ENCODE measurements at places on chromosomes 1 and 21.

GRCh38 chr1:178649582-178650350, 75.3 kb upstream of the RALGPS2 start:
- no peak for DNase-seq

GRCh38 chr1:24085546-24085945, 26.4 kb downstream of the MYOM3 start:
- no peak for DNase-seq

GRCh38 chr1:6512908-6513280, 21.4 kb upstream of the PLEKHG5 start:
- no peak for DNase-seq

DNA sequence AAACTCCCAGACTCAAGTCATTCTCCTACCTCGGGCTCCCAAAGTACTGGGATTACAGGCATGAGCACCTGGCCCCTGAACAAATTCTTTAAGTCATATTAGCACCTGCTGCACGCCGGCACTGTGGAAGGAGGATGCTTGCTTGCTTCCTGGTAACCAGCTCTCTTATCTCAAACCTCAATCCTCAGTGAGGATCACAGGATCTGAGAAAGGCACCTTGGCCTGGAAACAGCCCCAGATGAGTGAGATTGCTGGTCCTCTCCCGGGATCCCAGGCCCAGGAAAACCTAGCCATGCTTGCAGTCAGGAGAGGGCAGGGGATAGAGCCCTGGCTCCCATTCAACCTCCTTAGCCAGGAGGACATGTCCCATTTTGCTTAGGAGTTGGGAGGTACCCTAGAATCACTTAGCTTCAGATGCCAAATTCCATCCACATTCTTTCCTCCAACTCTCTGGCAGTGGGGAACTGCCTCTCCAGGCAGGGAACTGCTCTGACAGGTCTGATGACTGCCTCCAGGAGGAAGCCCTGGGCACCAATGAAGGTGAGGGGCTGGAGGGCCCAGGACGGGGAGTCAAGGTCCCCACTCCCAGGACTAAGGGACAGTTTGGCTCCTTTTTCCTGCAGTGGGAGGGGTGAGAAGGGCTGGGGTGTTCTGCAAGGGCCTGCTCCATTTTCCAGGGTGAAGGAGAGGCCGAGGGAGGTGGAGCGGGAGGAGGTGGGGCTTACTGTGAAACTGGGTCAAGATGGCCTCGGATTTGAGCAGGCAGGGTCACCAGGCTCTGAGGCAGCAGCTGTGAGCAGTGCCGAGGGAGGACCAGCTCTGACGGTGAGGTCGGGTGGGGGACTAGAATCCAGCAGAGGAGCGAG, 9.5 kb downstream of the GPR37L1 start:
- DNase-seq = no peak

- DNase-seq = no peak
Measured at GRCh38 chr1:30130099-30130498, 593.3 kb downstream of the MATN1 start.

GRCh38 chr1:233815865-233816264, 88.6 kb upstream of the SLC35F3 start:
- no peak for DNase-seq

- DNase-seq = peak; percentile 47
Measured at GRCh38 chr1:36776948-36777831, 257.1 kb downstream of the GRIK3 start.

GRCh38 chr1:151485685-151486255, 25.4 kb upstream of the CGN start:
- DNase-seq = no peak

GRCh38 chr1:94327001-94327690, 89.8 kb upstream of the ARHGAP29 start:
- no peak for DNase-seq

DNA sequence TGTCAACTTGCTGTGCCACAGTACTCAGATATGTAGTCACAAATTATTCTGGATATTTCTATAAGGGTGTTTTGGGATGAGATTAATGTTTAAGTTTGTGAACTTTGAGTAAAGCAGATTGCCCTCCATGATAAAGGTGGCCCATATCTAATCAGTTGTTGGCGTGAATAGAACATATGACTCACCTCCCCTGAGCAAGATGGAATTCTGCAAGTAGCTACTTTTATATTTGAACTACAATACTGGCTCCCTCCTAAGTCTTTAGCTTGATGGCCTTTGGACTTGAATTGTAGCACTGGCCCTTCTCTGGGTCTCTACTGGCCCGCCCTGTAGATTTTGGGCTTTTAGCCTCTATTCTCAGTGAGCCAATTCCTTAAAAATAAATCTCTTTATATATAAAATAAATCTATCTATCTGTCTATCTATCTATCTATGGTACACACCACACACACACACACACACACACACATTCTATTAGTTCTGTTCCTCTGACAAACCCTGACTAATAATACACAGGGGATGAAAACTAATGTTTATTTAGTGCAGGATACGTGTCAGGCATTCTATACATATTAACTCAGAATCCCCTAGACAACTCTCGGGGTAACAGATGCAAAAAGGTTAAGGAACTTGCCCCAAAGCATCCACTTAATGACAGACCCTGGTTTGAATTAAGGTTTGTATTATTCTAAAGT, 37.9 kb upstream of the PDC start:
- no peak for DNase-seq

DNA sequence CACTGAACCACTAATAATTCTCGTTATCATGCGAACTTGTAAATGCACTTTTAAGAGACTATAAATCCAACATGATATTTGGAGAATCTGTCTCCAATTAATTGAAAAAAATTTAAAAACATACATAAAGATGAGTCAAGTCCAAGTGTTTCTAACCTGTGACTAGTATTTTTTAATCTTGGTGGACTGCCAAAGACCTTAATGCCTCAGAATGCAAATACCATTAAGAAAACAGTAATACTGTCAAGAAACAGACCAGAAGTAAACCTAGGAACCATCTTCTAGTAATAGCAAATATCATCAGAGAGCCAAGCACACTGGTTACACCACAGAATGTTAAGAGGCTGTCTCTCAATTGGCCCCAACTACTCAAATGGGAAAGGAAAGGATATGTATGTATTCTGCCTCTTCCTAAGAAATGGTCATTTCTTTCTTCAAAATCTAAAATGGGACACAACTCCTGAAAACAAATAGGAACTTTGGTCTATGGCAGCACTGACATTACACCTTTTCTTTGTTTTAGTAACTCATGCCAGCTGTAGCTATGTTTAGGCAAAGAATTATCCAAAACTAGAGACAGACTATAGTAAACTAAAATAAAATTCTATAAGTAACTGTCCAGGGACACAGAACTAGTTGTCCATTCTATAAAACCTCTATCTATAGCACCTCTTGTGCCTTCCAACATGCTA, 15.8 kb downstream of the SCYL3 start:
- no peak for DNase-seq

- peak; percentile 39 for DNase-seq
Measured at GRCh38 chr1:110084227-110085078, 14.0 kb upstream of the ALX3 start.

DNA sequence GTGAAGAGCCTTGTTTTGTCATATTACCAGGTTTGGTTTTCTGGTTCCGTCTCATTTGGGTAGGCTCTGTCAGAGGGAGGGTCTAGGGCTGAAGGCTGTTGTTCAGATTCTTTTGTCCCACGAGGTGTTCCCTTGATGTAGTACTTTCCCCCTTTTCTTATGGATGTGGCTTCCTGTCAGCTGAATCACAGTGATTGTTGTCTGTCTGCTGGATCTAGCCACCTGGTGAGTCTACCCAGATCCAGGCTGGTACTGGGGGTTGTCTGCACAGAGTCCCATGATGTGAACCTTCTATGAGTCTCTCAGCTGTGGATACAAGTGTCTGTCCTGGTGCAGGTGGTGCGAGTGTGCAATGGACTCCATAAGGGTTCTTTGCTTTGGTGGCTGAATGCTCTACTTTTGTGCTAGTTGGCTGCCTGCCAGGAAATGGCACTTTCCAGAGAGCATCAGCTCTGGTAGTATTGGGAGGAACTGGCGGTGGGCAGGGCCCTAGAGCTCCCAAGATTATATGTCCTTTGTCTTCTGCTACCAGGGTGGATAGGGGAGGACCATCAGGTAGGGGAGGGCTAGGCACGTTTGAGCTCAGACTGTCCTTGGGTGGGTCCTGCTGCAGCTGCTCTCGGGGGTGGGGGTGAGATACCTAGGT, 246.0 kb downstream of the RYR2 start:
- DNase-seq = no peak

DNA sequence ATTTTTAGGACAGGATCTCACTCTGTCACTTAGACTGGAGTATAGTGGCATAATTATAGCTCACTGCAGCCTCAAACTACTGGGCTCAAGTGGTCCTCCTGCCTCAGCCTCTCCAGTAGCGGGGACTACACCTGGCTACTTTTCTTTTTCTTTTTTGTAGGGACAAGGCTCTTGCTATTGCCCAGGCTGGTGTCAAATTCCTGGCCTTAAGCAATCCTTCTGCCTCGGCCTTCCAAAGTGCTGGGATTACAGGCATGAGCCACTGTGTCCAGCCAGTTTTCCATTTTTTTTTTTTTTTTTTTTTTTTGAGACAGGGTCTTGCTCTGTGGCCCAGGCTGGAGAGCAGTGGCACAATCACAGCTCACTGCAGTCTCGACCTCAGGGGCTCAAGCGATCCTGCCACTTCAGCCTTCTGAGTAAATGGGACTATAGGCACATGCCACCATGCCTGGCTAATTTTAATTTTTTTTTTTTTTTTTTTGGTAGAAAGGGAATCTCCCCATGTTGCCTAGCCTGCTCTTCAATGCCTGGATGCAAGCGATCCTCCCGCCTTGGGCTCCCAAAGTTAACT, 20.6 kb upstream of the CEP85 start:
- DNase-seq = no peak
